H7 (cell line): ENCODE measurements at places on chromosomes 16 and 17.

DNA sequence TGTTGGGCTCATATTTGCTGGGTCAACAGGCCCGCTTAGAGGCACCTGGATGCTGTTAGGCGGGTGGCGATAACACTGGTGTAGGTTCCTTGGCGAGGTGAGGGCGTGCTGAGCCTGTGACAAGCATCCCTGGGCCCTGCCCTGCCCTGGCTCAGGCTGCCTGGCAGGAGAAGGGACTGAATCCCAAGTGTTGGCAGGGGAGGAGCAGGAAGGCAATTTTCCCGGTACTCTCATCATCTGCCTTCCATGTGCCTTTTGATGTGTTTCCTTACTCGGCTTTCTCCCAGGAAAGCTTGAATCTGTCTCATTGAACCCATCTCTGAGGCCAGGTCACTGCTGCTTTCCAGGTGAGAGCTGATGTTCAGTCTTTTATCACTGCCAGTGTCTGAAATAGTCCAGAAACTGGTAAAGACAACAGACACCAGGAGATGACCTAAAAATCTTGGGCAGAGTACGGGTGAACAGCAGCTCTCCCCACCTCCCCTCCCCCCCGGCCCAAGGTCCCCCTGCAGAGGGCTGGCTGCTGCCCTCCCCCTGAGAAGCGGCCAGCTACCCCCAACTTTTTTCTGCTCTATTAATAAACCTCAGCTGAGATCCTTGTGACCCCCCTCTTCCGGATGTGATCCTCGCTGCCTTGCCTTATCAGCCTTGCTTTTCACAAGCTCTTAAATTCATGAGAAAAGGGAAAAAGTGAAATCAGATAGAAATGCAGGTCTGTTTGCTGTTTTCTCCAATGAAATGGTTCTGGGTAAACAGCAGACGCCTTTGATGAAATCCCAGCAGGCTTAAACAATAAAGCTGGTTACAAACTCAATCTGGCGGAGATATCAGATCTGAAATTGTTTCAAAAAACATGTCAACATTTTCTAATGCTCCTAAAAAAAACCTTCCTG, 29.0 kb downstream of the RTN4RL1 start:
- DNase-seq: peak; percentile 53

DNA sequence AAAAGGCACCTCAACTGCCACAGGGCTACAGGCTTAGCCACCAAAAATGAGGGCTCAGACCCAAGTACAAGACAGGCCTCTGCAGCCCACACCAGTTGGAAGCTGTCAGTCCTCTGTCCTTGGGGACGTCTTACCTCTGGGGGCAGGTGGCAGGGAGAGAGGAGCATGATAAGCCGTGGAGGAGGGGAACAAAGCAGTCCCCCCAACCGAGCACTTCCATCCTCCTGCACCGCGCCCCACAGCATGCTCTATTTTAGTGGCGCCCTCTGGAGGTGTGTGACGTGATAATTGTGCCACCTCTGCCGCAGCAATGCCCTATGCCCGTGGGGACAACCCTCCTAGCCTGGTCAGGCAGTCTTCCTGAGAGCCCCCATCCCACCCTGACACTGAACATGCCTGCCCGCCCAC, 13.6 kb downstream of the G6PC3 start:
- DNase-seq: peak; percentile 89

DNA sequence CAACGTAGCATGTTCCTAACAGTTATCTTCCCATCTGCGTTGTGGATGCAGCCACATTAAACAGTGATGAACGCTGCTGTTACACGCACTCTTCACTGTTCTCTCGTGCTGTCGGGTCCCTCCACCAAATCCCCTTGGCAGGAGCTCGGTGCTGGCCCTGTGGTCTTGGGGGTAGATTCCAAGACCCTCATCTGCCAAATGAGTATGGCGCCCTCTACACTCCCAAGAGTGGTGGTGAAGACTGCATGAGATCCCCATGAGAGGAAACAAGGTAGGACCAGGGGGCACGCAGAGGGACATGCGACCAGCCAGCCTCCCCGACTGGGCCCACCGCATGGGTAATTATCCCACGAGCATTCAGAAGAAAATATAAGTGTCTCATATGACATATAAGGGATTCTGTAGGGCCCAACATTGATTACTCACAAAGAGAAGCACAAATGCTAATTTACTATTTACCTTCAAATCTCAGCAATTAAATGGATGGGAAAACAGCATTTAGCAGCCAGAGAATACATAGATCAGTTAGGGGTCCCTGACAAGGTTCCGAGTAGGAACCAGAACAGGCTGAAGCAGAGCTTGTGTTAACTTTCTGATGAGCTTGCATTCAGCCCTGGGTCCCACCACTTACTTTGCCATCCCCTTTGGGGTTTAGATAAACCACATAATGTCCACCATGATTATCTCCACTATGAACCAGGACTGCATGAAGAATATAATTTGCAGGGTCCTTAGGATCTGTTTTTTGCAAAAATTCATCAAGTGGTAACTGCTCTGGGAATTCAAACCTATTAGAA, 23.8 kb downstream of the LITAFD start:
- peak; percentile 85 for DNase-seq

DNA sequence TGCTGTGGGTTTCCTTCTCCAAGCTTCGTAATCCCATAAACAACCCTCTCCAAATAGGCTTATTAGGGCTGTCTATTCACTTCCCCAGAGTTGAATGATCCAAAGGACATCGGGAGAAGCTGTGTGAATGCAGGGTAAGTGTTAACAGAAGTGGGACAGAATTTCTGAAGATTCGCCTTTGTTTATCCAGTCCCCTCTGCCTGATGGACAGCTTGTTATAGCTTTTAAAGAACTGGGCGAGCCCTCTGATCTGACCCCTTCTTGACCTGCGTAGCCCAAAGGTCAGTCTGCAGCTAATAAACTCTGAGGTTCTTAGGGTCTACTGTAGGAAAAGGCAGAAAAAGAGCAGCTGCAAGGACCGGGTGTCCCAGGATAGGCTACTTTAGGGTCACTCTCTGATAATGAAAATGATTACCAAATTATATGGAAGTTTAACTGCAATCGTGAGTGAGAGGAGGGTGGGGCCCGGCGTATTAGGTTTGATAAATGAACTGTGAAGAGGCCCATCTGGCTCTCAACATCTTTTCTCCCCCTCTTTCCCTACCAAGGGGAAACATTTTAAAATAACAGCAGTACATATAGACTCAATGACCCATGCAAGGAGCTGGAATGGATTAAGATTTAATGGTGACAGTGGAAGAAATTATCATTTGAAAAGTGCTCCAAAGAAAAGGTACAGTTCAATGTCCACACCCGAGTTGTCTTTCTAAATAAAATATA, 233.4 kb downstream of the FTO start:
- DNase-seq: no peak

DNA sequence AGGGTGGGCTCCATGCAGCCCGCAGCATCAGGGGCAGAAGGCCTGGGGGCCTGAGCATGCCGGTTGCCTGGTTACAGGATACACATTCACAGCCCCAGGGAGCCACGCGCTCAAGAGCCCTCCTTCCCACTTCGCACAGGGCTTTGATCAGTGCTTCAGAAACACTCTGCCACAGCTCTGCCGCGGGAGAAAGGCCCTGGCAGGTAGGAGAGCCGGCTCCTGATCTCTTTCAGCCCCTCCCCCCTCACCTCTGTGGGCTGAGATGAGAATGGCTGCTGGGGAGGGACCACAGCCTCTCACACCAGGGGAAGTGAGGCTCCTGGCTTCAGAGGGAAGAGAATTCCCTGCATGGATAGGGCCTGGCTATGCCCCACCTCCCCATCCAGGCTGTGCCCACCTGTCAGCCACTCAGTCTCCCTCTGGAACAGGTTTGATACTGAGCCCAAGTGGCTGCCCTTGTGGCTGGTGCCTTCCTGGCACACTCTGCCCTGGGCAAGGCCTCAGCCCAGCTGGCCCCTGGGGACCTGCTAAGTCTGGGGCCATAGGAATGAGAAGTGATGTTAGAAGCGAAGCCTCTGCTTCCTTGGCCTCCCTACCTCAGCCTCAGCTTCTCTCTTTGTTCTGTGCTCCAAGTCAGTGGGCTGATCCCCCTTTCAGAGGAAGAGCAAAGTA, 8.6 kb downstream of the DOK4 start:
- peak; percentile 62 for DNase-seq

GRCh38 chr17:8141045-8141444, 11.2 kb downstream of the PER1 start:
- DNase-seq: no peak

- DNase-seq: no peak
These were observed 99.2 kb upstream of the CDH8 start for GRCh38 chr16:62135446-62135845.

DNA sequence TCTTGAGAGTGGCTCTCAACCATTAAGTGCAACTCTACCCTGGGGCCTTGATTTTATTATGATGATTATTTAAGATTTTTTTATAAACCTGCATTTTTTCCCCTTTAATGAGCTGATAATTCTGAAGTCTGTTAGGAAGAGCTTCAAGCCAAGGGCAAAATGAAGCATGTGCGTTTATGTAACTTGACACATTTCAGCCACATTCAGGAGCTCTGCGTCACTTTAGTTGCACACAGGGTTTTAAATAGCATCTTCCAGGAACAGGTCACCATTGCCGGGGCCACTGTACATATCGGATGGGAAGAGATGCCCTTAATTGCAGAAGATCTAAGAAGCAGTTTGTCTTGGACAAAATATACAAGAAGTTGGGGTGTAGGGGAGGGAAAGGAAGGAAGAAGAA, 89.6 kb downstream of the BMERB1 start:
- no peak for DNase-seq

DNA sequence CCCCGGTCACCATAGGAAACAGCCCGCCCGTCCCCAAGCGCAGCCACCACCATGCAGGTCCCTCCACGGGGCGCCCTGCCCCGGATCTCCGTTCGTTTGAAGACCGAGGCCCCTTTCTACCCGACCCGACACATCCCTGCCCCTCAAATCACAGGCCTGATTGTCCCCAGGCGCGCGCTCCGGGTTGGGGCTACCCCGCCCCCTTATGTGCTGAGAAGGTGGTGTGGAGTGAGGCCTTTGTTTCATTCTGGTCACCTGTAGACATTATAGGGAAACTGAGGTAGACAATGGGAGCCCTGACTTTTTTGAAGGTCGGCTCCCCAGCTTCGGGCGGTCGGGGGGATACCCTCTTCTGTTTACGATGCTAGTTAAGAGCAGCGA, 763 bp upstream of the ACTG1 start:
- DNase-seq: peak; percentile 92

GRCh38 chr17:78897664-78898047, 5.3 kb downstream of the CEP295NL start:
- DNase-seq: no peak

DNA sequence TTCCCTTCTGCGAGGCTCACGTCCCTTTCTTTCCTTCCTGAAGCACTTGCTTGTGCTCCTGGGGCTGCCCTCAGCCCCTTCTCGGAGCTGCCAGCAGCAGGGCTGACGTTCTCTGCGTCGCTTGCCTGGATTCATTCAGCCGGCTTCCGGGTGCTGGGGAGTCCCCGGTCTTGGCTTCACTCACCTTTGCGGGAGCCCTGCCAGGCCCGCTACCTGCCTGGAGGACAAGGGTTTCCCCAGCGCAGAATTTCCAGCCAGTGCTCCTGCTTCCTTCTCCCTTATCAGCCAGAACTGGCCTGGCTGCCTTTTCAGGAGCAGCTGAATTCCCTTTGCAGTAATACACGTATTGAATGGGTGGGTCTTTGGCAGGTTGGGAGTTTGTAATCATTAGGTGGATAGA, 22.1 kb upstream of the IL17C start:
- no peak for DNase-seq

DNA sequence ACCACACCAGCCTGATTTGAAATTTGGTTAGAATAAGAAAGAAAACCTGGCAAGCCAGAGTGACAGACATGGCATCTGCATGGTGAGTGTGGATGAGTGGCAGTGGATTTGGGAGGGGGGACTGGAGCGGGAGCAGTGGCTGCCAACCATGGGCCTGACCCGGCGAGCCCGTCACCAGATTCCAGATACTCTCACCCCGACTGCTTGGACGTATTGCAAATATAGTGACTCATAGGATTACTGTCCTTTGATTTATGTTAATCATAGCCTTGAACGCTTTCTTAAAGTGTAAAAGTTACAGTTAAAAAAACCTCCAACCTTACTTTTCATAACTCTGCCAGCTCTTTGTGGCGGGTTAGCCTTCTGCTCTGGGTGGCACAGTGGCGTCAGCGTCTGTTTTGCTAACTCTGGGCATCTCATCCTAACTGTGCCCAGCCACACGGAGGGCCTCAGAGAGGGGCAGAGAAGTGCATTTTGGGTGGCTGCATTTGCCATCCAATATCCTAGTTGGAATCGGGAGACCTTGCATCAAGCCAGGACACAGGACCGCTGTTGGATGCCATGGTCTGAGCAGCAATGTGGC, 26.8 kb upstream of the FOXK2 start:
- DNase-seq: peak; percentile 28
